Immature natural killer cell (primary cell): ENCODE measurements at places on chromosomes 7 and 10.

DNA sequence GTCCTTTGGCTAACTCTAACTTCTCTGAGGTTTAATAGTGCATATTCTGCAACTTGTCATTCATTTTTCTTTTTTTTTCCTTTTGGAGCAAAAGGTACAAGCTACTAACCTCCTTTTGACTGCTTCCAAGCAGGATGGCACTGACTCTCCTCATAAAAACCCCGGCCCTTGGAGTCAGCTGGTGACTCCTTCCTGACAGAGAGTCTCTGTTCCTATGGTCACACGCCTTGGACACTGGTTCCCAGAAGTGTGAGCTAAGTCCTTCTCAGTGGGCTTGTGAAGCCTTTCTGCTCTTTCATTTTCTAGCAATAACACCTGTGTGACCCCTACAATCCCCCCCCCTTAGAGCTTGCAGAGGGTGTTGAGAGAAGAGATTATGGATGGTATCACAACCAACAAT, 21.7 kb downstream of the DOCK4 start:
- no peak for DNase-seq

DNA sequence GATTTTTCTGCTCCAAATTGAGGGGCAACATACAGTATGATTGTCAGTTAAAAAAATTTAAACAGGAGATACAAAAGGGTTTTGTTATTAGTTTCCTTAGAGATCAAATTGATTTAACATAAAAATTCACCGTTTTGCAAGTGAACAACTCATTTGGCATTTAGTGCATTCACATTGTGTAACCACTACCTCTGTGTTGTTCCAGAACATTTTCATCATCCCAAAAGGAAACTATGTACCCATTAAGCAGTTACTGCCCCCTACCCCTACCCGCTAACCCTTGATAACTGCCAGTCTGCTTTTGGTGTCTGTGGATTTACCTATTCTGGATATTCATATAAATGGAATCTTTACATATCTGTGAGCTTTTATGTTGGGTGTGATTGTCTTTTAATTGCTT, 3.1 kb downstream of the ZRANB1 start:
- DNase-seq, result no peak

GRCh38 chr10:43712821-43713584, 64.3 kb upstream of the ZNF32 start:
- no peak for DNase-seq

DNA sequence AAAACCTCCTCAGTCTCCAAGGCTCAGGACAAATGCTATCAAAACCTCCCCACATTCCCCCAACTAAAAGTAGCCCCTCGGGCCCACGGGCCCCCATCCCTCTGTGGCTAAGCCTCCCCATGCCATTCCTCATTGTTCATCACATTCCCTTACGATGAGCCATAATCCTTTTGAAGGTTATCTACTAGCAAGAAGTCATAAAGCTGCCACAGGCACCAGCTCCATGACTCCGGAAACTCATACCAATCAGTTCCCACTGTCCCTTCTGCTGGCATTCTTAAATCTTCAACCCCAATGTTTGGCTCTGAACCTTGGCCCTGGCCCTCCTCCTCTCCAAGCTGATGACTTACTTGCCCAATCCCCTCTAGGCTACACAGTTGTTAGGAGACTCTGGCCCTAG, 19.4 kb upstream of the TM9SF3 start:
- no peak for DNase-seq

- DNase-seq, result no peak
Observed at GRCh38 chr7:150370612-150371071, 2.0 kb downstream of the REPIN1 start.

DNA sequence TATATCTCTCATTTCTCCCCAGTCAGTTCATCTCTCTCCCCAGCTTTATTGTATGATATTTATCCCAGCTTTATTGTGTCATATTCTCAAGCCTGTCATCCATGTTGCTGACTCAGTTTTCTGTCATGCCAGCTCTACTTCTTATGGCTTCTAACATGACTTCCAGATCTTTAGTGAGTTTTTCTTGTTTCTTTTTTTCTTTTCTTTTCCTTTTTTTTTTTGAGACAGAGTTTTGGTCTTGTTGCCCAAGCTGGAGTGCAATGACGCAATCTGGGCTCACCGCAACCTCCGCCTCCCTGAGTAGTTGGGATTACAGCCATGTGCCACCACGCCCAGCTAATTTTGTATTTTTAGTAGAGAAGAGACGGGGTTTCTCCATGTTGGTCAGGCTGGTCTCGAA, 28.7 kb upstream of the CALU start:
- no peak for DNase-seq

DNA sequence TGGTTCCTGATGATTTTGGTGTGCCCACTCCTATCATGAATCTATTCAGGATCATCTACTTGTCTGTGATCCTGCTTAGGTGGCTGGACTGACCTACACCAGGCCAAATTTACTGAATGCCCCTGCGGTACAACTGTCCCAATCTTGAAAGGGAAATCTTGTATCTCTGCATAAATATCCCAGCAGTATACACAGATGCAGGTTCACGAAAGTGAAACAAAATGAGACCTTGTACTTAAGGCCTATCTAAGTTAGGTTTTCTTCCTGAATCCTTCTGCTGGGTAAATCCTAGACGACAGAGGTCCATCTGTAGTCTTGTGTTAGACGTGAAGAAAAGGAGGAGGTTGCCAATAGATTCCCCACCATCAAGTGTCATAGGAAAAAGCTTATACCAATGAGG, 85.5 kb upstream of the NOBOX start:
- DNase-seq, result no peak
